Transverse colon (tissue), 4 donors: ENCODE measurements at places on chromosomes 1 and 21.

DNA sequence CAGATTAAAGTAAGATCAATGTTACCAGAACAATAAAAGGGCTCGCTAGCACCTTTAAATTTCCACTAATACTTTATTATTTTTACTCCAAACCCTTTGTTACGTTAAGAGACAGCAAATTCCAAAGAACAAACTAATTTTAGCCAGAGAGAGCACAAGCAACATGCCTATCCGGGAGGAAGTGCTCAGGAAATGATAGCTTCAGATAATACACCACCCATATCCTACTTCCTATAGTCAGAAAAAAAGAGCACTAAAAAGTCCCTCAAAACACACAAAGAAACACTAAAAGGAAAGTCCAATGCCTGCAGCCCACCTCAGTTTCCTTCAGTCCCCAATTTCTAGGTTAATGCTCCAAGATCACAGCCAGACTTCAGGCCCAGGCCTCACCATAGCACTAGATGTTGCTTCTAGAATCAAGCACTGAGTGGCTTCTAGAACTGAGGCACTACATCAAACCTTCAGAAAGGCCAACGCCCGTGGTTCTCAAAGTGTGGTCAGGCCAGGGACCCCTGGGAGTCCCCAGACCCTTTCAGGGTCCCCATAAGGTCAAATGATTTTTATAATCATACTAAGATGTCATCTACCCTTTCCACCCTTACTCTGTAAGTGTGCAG lies 142.6 kb downstream of the PSMG1 start:
- no peak for DNase-seq

DNA sequence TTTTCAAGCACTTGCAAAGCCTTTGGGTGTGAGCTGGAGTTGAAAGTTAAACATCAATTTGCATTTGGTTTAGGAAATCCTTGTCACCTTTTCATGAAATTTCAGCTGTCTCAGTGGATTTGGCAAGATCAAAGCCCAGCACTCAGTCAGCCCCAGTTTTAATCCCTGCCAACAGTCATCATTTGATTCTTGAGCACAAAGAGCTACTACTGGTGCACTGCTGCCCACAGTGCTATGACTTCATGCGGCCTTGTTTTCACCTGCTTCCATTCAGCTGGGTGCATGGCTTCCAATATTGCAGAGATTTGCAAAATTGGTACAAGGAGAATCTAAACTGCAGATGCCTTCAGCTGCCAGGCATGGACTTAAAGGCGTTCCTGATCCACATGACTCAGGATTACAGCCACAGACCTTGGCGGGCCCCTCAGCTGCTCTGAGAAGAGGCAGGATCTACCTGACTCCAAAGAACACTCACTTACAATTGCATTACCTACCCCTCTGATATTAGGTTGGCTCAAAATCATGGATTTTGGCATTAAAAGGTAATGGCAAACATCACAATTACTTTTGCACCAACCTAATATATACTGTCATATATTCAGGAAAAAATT lies 259.1 kb downstream of the DSCAM start:
- no peak for DNase-seq

GRCh38 chr1:67687198-67687545 lies 2.2 kb downstream of the GADD45A start:
- no peak for DNase-seq

DNA sequence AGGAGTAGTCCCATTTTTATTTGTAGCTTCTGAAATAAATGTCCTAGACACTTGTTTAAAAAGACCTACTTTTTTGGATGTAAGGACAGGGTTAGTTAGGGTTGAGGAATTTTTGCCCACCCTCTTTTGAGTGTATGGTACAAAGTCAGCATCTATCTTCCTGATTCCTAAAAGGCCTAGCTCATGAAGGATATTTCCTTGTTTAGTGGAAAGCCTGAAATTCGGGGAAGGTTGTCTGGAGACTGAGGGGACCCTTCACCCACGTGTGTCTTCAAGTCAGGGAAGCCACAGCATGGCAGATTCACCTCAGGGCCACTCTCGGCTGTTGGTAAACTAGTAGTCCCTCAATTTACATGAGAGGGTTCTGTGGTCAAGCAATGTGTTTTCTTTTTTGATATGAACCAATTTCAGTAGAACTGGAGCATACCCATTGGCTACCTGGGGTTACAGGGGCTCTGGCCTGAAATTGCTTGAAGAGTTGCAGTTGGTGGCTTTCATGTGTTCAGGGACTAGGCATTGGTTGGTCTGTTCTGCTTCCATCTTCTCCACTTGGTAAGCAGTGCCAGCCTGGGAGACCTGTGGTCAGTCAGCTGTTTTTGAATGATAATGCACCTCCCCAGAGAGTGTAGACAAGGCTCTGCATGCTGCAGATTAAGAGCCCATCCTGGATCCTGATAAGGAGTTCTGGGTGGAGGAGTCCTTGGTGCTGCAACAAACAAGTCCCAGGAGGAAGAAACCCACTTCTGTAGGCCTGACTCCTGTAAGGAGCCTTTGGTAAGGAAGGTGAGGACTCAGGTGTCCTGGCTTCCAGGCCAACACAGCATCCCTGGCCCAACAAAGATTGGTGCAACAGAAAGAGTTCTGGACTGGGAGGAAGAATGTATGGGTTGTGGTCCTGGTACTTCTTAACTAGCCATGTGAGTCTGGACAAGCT lies 6.3 kb downstream of the BTG2 start:
- DNase-seq: no peak

- no peak for DNase-seq
Measured at GRCh38 chr1:22174446-22175220, 31.7 kb upstream of the WNT4 start.

DNA sequence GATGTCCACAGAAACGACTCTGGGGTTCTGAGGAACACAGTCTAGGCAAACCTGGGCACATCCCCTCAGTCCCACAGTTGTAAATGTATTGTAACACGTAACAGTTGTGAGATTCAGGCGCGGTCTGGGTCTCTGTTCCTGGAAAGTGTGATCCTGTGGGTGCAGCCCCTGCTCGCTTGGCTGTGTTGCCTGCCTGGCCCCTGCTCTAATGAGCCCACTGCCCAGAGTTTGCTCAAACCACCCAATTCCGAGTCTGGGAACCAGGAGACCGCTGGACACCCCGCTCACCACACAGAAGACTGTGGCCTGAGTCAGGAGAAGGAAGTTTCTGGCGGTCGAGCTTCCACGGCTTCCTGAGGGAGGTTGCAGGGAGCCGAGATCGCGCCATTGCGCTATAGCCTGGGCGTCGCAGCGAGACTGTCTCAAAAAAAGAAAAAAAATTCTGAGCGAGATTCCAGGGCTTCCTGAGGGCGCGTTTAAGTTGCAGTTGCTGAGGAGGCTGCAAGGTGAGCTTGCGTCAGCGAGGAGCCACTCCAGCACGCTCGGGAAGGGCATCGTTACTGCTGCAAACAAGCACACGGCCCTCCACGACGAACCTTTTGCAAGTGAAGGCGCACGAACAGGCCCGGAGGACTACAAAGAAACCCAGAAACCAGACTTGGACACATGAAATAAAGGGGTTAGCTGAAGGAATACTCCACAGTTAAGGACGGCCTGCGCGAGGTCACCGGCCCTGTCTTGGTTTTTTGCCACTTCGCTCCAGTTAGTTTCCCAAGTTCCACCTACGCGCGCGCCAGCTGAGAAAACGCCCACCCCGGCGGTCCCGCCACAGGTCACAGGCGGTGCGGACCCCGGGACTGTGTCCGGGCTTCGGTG lies 1.1 kb downstream of the C21orf58 start:
- DNase-seq: no peak

DNA sequence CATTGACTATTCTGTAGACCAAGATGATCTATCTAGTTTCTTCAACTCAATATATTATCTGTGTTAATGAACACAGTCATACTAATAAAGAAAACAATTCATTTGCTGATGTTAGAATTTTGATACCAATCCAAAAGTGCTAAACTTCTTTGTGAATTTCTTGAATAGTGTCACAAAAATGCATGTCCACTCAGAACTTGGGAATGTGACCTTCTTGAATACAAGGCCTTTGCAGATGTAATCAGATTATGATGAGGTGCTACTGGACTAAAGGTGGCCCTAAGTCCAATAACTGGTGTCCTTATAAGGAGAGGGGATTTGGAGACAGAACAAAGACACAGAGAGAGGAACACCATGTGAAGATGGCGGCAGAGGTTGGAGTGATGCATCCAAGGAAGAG lies 305.8 kb upstream of the ZP4 start:
- DNase-seq: no peak

DNA sequence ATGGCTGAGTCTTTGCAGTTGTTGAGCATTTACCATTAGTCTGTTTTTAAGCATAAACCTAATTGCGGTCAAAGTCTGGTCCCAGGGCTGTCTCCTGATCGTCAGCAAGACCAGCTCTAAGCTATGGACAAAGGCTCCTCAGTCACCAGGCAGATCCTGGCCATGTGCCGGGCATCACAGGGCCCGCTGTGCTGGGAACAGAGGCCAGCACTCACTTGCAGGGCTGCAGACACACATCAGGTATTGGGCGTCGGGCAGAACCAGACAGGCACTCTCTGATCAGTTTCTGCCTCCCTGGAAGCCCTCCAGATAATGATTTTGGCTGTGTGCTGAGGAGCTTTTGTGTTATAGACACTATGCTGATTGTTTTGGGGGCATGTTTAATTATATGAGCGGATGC lies 26.6 kb downstream of the TMEM51 start:
- no peak for DNase-seq

DNA sequence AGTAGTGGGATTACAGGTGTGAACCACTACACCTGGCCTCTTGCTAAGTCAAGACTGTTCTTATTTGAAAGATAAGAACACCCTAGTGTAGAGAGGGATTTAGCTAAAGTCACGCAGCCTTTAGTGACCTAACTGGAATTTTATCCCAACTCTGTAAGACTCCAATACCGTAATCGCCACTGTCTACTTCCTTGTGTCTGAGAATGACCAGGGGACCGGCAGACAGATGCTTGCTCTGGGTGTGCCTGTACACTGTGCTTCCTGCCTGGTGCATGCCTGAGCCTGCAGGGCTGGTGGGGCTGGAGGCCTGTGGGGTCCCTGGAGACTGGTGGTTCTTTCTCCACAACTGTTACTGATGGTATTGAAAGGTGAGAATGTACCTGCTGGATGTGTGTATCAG lies 15.3 kb downstream of the MFSD2A start:
- DNase-seq: peak; percentile 48

DNA sequence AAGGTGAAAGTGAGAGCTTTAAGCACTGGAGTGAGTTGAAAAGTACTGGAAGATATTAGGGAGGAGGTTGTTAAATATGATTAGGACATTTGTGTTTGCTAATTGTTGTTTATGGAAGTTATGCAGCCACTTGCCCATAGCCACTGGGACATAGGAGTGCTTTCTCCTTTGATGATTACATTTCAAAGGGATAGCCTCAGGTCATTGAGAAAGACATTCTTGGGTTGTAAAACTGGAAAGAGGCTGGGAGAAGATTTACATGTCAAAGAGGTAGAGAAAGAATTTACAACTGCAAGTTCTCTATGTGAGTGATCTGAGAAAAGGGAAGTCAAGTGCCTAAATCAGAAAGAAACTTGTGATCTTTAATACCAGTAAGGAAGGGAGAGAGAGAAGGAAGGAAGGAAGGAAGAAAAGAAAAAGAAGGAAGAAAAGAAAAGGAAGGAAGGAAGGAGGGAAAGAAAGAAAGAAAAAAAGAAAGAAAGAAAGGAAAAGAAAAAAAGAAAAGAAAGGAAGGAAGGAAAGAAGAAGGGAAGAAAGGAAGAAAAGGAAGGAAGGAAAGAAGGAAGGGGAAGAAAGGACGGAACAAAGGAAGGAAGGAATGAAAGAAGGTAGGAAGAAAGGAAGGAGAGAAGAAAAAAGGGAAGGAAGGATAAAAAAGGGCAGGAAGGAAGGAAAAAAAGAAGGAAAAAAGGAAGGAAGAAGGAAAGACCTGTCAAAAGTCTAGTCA lies 284.6 kb upstream of the DPYD start:
- no peak for DNase-seq

DNA sequence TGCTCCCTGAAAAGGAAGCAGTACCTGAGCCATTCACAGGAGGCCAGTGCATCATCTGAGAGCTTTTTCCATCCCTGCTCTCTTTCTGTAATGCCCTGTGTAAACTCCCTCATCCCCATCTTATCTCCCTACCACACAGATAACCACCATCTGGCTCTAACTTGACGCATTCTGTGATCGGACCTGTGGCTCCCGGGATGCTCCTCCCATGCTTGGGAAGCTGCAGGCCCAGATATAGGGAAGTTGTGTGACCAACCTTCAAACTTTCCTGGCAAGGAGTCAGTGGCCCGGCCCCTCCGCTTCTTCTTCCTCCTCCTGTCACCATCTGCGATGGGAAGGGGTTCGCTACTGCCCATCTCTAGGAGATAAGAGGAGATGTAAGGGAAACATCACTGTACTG lies 21.1 kb downstream of the MKNK1 start:
- DNase-seq: peak; percentile 18

GRCh38 chr21:42129300-42130266 lies 58.5 kb downstream of the UMODL1 start:
- DNase-seq: no peak

- DNase-seq: no peak
Measured at GRCh38 chr1:38834221-38834782, 25.3 kb downstream of the RRAGC start.

- DNase-seq: peak; percentile 18
Measured at GRCh38 chr1:203038217-203038741, 12.0 kb downstream of the PPFIA4 start.

DNA sequence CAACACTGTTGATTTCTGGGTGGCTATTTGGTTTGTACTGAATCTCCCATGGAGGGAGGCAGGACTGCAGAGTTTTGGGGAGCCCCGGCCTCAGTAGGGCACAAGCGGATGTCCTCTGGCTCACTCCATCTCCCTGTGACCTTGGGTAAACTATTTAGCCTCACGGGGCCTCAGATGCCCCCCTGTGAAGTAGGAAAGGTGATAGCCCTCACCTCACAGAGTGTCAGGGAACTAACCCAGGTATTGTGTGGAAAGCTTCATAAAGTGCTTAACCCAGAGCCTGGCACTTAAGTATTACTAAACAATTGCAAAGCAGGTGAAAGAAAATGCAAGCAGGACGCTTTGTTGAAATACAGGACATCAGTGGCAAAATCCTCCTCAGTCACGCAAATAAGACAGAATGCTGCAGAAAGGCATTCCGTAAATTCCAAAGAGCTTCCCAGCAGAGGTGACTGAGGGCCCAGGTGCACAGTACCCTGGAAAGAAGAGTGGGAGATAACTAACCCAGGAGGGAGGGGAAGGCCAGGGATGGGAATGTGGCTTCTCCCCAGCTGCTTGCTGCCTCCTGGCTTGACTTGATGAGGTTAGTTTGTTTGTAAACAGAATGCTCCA lies 436.3 kb downstream of the PRDM2 start:
- DNase-seq: no peak

GRCh38 chr1:187396929-187397796 lies 568.4 kb downstream of the PLA2G4A start:
- no peak for DNase-seq
